ENCODE measurements at places on chromosomes 16 and 17. TPM values are rescaled to one million over a fixed set of nuclear protein-coding genes. Genes with fewer than 3 reads are reported as not detected.

The NTN3 gene
- not detected for total RNA-seq

- DNase-seq, result no peak
These were observed 18.4 kb downstream of the SYT17 start for GRCh38 chr16:19186408-19186807.

The CLEC3A gene
- not detected for total RNA-seq

GRCh38 chr16:31084584-31085302, 4.0 kb downstream of the PRSS53 start:
- DNase-seq, result no peak

GRCh38 chr17:50080827-50081226, 14.3 kb upstream of the PDK2 start:
- DNase-seq, result no peak

DNA sequence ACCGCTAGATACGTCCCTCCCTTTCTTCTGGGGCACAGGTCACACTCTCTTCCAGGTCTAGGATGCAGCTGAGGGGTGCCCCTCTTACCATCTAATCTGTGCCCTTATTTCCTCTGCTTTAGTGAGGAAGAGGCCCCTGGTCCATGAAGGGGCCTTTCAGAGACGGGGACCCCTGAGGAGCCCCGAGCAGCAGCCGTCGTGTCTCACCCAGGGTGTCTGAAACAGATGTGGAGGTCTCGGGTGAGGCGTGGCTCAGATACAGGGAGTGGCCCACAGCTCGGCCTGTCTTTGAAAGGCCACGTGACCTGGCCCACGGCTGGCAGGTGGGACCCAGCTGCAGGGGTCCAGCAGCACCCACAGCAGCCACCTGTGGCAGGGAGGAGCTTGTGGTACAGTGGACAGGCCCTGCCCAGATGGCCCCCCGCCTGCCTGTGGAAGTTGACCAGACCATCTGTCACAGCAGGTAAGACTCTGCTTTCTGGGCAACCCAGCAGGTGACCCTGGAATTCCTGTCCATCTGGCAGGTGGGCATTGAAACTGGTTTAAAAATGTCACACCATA, 15.6 kb downstream of the SCGB1C2 start:
- no peak for DNase-seq

The TNFRSF17 gene
- 6.9 TPM for total RNA-seq

The ACSM2B gene
- not detected for total RNA-seq

DNA sequence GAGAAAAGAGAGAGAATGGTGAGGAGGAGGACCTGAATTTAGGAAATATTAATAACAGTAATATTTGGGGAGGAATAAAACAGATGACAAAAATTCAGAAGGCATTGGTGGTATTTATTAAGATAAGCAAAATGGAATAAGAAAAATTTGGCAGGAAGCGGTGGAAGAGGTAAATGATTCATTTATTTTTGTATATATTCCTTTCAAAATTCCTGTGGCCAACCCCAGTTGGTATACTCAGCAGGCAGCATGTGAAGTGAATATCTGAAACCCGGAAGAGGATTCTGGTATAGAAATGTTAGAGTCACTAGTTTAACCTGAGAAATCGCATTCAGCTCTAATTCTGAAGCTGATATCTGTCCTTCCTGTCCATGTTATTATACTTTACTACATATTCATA, 792.0 kb downstream of the KCNJ2 start:
- DNase-seq, result no peak

- no peak for DNase-seq
These were observed 61.2 kb downstream of the SPACA3 start for GRCh38 chr17:33052856-33053255.

GRCh38 chr17:75207760-75208159, 2.3 kb downstream of the NUP85 start:
- DNase-seq, result no peak
